ENCODE measurements at places on chromosomes 5 and 9.

GRCh38 chr5:174834081-174834480 is 109.7 kb downstream of the MSX2 start:
- DNase-seq: no peak

- no peak for DNase-seq
Measured at GRCh38 chr5:82381591-82381990, 103.4 kb upstream of the RPS23 start.

- DNase-seq: no peak
Measured at GRCh38 chr5:103307470-103307869, 48.9 kb downstream of the MACIR start.

DNA sequence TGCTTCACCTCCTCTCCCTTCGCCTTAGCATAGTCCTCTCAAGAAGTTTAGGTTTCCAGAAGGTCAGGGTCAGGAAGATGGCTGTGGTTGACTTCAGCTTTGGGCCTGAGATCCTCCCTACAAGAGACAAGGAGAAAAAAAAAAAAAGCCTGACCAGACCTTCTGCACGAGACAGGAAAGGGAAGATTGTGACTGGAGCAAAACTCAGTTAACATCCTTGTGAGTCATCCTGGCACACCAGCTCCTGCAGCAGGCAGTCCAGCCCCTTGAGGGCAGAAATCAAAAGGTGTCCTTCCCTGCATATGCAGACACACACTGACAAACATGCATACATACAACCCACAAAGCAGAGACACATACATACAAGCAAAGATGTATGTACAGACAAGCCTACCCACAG is 18.0 kb upstream of the ENHO start:
- no peak for DNase-seq

DNA sequence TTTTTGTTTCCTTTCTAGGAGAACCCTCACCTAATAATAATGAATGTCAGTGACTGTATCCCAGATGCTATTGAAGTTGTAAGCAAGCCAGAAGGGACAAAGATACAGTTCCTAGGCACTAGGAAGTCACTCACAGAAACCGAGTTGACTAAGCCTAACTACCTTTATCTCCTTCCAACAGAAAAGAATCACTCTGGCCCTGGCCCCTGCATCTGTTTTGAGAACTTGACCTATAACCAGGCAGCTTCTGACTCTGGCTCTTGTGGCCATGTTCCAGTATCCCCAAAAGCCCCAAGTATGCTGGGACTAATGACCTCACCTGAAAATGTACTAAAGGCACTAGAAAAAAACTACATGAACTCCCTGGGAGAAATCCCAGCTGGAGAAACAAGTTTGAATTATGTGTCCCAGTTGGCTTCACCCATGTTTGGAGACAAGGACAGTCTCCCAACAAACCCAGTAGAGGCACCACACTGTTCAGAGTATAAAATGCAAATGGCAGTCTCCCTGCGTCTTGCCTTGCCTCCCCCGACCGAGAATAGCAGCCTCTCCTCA is 87.1 kb downstream of the OSMR start:
- DNase-seq: no peak

- DNase-seq: no peak
Measured at GRCh38 chr5:171226096-171226754, 82.8 kb upstream of the TLX3 start.

DNA sequence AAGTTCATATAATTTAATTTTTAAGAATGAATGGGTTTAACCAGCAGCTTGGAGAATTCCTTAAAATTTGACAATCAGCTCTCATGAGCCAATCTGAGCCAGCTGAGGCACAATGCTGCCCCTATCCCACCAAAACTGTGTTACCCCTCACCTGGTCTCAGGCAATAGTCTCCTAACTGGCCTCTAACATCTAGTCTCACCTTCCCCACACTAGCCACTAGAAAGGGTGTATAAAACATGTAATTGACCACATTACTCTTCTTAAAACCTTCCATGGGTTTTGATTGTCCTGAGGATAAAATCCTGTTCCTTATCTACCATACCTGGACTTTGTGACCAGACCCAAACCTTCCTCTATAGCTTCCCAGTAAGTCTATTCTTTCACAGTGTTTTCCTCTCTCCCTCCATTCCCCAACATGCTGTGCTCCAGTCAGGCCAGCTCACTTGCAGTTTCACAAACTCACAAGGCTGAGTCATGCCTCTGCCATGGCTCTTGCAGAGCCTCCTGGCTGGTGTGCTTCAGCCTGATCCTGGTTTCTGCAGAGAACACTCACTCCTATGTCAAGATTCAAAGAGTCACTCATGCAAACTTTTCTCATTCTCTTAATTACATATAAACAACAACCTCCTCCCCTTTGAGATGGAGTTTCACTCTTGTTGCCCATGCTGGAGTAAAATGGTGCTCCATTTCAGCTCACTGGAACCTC is 16.0 kb upstream of the ZCCHC7 start:
- DNase-seq: no peak

GRCh38 chr5:170104710-170105109 is 987 bp upstream of the FOXI1 start:
- no peak for DNase-seq

DNA sequence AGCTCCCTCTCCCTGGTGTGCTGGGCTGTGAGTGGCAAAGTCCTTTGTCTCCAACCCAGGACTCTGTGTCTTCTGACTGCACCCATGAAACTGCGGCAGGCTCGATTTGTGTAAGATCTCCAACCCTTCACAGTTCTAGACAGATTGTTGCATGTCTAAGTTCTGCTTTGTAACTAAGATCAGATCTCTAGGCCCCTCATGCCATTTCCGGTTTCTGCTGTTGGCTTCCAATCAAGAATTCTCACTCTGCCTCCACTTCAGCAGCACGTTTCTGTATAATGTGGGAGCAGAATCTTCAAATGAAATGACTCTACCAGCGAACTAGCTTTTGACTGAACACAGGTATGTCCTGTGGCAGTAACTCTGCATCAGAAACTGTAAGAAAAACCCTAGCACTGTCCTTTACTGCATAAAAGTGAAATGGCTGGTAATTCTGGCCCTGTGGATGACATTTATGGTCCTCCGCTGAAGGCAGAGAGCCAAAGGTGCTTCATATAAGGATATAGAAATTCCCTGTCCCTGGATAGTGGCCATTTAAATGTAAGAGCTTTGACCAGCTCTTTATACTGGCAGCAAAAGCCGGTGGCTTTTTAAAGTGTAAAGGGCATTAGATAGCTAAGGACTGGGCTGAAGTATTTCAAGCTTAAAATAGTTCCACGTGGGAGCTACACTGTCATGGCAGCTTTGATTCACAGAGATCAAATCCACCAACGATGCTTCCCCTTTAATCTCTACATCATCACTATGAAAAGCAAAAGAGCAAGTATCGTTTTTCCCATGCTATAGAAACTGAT is 319.0 kb upstream of the CDH6 start:
- no peak for DNase-seq

DNA sequence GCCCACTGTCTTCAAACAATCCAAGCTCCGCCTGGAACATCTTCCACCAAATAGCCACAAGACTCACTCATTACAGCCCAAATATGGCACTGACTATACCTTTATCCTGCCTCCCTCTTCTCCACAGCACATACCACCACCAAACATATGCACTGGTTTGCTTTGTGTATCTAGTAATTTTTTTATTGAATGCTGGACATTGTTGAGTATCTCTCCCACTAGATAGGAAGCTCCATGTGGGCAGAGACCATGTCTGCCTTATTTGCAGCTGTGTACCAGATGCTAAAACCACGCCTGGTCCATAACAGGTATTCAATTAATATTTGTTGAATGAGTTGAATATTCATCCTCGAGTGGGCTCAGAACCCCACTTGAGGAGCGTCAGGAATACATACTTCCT is 67.2 kb upstream of the FUBP3 start:
- no peak for DNase-seq

DNA sequence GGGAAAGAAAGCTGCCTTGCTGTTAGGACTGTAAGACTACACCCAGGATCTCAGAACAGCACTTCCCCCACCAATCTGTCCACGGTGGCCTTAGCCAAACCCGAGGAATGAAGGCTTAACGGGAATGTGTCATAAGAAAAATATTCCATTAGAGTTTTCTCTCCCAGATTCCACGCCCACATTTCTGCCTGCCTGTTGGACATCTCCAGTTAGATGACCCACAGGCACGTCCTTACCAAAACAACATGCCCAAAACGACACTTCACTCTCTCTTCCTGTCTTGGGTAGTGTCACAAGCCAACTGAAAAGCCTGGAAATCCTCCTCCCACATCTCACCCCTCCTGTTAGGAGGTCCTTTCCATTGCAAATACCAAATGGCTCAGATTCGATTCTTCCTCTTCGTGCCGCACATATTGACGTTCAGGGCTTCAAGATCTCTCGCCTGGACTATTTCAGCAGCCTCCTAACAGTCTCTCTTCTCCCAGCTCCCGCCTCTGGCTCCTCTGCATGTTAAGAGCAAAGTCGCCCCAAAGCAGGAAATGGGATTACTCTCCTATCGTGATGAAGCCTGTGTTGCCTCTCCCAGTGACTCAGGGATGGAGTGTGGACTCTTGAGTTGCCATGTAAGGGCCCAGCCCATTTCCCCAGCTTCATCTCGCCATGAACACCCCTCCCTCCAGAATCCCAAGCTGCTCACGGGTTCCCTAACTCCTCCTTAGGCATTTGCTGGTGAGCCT is 159.3 kb downstream of the NR3C1 start:
- DNase-seq: peak; percentile 2

DNA sequence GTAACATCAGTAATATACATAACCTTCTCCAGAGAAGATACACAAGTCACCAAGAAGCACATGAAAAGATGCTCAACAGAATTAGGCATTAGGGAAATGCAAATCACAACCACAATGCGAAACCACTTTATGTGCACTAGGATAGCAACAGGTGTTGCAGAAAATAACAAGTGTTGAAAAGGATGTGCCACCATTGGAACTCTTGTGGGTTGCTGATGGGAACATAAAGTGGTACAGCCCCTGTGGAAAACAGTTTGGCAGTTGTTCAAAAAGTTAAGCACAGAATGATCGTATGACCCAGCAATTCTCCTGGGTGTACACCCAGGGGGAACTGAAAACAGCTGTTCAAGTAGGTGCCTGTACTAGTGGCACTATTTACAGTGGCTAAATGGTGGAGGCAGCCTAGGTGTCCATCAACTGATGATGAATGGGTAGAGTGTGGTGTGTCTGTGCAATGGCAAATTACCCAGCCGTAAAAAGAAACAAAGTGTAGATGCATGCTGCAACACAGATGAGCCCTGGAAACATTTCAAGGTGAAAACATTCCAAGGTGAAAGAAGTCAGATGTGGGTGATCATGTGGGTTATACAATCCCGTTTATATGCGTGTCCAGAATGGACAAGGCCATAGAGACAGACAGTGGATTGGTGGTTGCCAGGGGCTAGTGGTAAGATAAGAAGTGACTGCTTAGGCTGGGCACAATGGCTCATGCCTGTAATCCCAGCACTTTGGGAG is 27.2 kb downstream of the CCDC69 start:
- no peak for DNase-seq

GRCh38 chr9:110426052-110426709 is 88.5 kb upstream of the TXNDC8 start:
- DNase-seq: no peak

DNA sequence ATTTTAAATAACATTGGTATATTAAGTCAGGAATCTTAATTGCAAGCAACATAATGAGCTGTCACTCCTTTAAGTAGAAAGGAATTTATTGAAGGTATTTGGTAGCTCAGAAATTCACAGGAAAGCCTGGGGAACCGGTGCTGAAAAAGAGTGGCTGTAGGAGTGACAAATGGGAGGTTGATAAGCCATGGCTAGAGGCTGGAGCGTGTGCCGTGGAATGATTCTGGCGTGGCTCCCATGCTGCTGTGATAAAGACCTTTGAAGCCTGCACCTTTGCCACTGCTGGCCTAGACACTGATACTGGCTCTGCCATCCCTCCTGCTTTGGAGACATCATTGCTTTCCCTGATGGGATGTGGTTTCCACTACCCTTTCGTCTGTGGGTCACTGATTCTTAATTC is 65.7 kb upstream of the ATG10 start:
- no peak for DNase-seq

- DNase-seq: no peak
Measured at GRCh38 chr5:143063175-143063970, 293.2 kb downstream of the ARHGAP26 start.

DNA sequence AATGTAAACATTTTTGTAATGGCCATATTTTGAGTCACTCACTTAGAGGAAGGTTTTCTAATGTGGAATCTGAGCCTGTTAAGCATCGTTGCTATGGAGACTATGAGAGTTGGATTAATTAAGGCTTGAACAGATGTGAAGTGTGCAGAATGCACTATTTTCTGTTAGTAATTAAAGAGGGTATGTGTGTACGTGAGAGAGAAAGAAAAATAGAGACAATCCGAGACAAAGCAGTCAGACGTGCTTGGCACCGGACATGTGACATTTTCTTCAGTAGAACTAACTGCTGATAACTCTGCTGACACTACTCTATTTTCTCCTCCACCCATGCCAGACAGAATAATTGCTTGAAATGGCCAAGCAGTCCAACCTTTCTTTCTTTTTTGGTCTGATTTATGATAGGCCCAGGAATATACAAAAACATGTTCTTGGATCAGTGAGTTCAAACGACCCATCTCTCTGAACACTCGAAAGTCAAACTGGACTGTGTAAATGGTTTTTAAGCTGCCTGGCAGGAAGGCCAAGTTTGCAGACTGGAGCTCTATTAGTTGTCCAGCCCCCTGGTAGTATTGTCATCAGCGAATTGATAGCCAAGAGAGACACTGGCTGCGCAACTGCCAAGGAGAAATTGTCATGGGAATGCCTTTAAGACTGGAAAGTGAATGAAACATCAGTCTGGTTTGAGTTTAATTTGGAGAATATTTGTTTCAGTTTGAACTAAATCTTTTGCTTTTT is 322.1 kb downstream of the ARHGEF28 start:
- DNase-seq: no peak

- no peak for DNase-seq
Measured at GRCh38 chr5:89028595-89029285, 145.8 kb upstream of the MEF2C start.

DNA sequence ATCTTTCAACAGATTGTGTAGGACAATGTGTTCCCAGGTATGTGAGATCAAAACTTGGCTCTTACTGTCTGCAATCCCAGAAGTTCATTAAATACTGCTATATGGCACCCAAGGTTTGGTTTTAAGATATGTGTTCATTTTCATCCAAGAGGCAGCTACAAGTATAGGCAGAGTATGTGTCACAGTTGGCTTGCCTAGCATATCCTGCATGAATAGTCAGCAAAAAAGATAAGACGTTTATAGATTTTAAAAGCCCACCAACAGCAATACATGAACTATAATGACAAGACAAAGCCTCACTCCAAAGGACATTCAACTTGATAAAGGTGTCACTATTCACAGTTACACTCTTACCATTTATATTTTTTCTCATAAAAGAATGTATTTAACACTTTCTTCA is 99.1 kb downstream of the BNC2 start:
- DNase-seq: no peak

GRCh38 chr5:78907255-78907891 is 77.7 kb downstream of the ARSB start:
- no peak for DNase-seq
